ENCODE measurements at places on chromosomes 5 and 9.

DNA sequence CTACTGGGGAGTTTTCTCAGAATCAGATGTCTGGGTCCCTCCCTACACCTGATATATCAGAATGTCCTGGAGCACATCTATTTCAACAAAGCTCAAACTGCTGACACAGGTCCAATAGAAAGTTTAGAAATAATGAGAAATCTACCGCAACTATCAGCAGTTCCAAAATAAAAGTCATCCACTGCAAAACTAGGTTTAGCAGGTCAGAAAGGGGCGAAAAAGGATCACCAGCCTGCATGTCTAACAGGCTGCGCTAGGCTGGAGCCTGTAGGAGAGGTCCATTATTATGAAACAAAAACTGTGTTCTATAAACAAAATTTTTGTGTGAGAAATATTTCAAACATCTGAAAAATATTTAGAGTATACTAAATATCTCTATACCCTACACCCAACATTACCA lies 84.1 kb upstream of the RNF38 start:
- DNase-seq, result no peak

GRCh38 chr5:40841068-40841805 lies at the start of gene CARD6:
Gene CARD6 (plus strand): TSS chr5:40841367. CDS start chr5:40841383, 16 bp downstream.
- DNase-seq, result peak; percentile 54

- no peak for DNase-seq
Observed at GRCh38 chr5:92402956-92403702, 1020.0 kb upstream of the ARRDC3 start.

- no peak for DNase-seq
Observed at GRCh38 chr9:108474356-108474755, 381.4 kb downstream of the ACTL7B start.

- no peak for DNase-seq
Observed at GRCh38 chr5:1090538-1090937, 21.3 kb downstream of the SLC12A7 start.

DNA sequence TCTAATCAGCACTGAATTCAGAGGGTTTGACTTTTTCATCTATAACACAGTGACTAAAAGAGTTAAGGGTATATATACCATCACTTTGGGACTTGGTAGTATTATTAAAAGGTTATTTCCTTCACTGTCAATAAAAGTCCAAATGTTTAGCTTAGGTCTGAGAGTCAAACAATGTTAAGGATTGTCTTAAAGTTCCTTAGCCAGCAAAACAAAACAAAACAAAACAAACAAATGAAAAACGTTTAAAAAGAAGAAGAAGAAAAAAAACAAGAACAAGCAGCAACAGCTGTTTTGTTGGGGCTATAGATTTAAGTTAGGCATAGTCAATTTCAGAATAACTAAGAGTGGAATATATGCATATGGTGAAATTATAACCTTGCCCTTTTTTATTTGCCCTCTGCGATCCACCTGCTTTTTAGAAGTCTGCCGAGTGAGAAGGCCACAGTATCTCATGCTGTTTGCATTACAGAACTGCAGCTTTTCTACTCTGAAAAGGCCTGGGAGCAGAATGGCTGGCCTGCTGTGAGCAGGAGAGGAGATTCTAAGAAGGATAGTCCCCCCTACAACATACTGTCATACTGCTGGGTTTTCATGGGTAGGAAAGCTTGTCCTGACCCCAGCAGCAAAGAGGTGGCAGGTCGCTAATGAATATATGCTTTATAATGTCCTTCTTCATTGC lies 141.7 kb downstream of the NTRK2 start:
- DNase-seq, result no peak

- DNase-seq, result peak; percentile 74
Observed at GRCh38 chr5:134003817-134004625, 754 bp downstream of the VDAC1 start.
